PC-3 (cell line): ENCODE measurements at places on chromosomes 5 and 9. TPM values are rescaled to one million over a fixed set of nuclear protein-coding genes. Genes with fewer than 3 reads are reported as not detected.

DNA sequence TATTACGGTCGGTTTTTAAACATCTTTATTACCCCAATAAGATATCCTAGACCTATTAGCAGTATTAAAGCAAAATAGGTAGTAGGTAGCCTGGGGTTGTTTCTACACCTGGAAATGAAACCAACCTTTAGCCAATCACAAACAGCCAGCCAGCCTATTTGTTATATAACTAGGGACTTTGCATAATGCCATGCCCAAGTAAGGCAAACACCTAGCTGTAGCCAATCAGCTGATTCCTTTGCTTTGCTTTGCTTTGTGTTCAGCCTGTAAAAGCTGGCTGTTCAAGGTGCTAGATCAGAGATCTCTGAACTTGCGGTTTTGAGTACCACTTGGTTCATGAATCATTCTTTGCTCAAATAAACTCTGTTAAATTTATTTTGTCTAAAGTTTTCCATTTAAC lies 46.5 kb upstream of the SETD9 start:
- no peak overlapping the region for H3K4me3 ChIP-seq
- H3K27me3 ChIP-seq, result no peaks in the 10 kb centered on the region
- no peak overlapping the region for H3K27ac ChIP-seq
- H3K4me1 ChIP-seq, result no peaks in the 10 kb centered on the region

DNA sequence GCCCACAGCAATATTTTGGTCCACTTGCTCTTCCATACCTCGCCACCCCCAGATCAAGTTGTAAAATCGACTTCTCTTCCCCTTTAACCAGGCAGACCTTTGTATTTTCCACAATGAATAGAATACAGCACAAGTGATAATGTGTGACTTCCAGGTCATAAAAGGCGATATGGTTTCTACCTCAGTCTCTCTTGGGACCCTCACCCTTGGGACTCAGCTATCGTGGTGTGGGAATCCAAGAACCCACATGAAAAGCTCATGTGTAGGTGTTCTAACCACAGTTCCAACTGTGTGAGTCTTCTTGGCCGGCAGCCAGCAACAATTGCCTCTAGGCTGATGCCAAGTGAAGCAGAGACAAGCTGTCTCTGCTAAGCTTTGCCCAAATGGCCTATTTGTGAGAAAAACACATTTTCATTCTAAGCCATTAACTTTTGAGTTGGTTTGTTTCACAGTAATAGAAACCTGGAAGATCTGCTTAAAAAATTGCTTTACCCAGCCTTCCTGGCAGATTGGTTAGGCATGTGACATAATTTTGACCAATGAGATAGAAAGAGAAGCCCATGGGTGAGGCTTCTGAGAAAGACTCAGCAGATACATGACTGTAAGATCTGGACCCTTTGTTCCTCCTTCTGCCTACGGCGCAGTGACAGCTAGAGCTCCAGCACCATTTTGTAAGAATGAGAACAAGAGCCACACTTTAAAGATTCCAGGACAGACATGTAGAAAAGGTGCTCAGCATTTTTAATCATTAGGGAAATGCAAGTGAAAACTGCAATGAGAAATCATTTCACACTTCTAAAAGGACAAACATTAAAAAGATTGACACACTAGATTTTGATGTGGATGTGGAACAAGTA lies 18.3 kb upstream of the MLLT3 start:
- no peaks in the 10 kb centered on the region for H3K36me3 ChIP-seq
- no peaks in the 10 kb centered on the region for H3K27me3 ChIP-seq
- H3K4me1 ChIP-seq, result no peaks in the 10 kb centered on the region; the same call in 1 of the 2 replicates
- H3K27ac ChIP-seq, result no peak overlapping the region
- peak; percentile 78 for DNase-seq

DNA sequence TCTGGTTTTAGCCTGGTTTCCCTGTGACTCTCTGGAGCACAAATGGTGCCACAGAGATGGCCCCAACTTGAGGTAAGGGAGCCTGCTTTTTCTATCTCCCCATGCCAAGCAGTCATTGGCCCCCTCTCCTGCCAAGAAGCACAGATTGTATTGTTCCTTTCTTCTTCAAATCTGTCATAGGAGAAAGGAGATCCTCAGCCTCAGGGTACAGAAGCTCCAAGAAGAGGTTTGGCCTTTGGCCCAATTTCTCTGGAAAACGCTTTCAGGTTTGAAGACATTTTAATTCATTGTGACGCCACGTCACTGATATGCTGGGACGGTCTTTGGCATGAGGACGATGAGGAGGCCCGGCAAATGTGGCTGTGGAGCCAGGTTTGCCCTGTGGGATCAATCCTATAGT lies 29.2 kb upstream of the PANK3 start:
- DNase-seq, result no peak
- H3K4me3 ChIP-seq, result no peak overlapping the region
- no peaks in the 10 kb centered on the region for H3K36me3 ChIP-seq
- H3K27ac ChIP-seq, result no peak overlapping the region

GRCh38 chr9:115922444-115922843 lies 231.1 kb upstream of the PAPPA start:
- DNase-seq, result no peak
- H3K27me3 ChIP-seq, result no peaks in the 10 kb centered on the region
- no peaks in the 10 kb centered on the region for H3K36me3 ChIP-seq
- no peak overlapping the region for H3K4me3 ChIP-seq
- H3K4me1 ChIP-seq, result peaks cover 4% of the 10 kb centered on the region; the same call in 1 of the 2 replicates

DNA sequence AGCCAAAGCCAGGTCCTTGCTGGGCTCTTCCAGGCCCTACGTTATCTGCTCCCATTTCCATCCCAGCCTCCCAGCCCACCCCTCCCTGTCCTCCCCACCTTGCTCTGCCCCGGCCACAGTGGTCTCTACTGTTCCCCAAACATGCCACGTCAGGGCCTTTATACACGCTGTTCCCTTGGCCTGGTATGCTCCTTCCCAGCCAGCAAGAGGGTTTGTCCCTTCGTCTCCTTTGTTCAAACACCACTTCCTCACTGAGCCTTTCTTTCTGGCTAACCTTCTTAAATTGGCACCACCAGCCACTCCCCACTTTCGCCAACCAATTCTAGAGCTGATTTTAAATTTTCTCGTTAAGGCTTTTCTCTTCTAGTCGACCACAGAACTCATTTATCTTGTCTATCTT lies 9.8 kb downstream of the SH2D3C start:
- H3K36me3 ChIP-seq, result no peaks in the 10 kb centered on the region
- peaks cover 4% of the 10 kb centered on the region; the same call in 1 of the 2 replicates for H3K4me1 ChIP-seq
- H3K4me3 ChIP-seq, result no peak overlapping the region

CD274 gene
- 3.8 and 5.1 TPM in 2 replicates for total RNA-seq

C9orf50 gene
- not detected in 2 replicates for total RNA-seq

KIAA1191 gene
- 69.5 and 81.1 TPM in 2 replicates for total RNA-seq
